Uterine smooth muscle cell (primary cell): ENCODE measurements at places on chromosomes 3 and 15. TPM values are rescaled to one million over a fixed set of nuclear protein-coding genes. Genes with fewer than 3 reads are reported as not detected.

The FLNB gene
- total RNA-seq, result 153 and 224 TPM in 2 replicates

The SPTBN5 gene
- total RNA-seq, result under 0.01 and 0.11 TPM in 2 replicates

The NME9 gene
- 0.22 TPM in 1 of 2 replicates, not detected in the other for total RNA-seq

The SUSD5 gene
- 2.3 and 4.1 TPM in 2 replicates for total RNA-seq
